ENCODE measurements at places on chromosomes 7 and 10.

DNA sequence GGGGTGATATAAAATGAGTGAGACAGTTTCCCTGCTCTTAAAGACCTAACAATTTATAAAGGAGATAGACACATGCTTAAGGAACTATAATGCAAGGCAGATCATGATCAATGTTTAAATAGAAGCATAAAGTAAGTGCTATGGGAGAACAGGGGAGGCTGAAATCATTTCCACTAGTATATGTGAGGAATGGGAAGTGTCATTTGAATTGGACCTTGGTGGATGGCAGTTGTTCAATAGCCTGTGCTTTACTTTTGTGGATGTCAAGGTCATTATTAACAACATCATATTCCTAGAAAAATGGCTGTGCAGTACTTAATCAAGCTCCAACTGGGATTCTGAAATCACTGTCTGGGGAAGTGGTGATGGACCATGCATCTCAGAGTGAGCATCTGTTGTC lies 14.7 kb downstream of the NPY start:
- DNase-seq, result no peak

DNA sequence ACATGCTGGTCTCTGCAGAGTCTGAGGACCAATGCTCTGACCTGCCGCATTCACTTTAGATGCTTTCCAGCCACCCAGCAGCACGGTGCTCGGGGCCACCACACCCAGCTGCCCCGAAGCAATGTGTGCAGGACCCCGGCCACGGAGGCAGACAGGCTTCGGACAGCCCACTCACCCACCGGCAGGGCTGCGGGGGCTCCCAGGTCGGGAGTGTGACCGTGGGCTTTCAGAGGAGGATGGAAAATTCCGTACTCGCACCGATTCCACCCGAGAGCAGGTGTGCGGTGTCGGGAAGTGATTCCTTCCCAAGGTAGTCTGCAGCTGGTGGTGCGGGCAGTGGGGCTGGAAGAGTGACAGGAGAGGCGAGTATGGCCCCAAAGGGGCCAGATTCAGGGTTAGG lies 190.9 kb downstream of the DNAJB6 start:
- DNase-seq, result no peak

DNA sequence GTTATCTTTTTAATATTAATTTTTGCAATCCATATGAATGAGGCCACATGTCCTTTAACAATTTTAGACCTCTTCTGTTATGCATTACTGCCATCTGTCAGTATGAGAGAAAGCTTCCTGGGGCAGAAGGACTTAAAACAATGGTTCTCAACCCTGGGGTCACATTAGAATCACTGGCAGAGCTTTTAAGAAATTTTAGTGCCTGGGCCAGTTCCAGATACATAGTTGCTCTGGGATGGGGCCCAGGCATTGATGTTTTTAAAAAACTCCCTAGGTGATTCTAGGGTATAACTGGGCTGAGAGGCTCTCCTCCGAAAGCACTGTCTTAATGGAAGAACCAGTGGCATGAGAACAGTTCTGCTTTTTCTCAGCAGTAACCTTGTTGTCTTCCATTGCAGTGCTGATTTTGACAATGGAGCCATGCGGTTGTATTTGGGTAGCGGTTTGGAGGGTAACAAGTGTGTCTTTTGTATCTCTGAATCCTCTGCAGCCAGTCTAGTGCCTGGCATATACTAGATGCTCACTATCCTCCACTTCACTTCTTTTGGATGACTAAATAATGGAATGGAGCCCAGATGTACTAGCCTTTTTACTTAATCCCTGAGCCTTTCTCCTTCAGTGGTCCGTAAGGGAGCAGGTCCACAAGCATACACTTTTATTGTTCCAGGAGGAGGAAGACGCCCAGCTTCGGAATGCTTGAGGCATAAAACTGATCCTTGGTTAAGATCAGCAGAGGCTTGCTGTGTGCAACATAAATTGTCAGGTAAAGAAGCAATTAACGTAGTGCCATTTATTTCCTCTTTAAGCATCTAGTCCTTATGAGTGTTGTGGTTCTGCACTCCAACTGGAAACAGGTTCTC lies 227.1 kb downstream of the AUTS2 start:
- no peak for DNase-seq

- no peak for DNase-seq
Observed at GRCh38 chr10:129773359-129773990, 190.6 kb downstream of the EBF3 start.

Data from AG09319 (cell line).